Activated CD4-positive, alpha-beta T cell treated with anti-CD3 and anti-CD28 coated beads, Interleukin-2, amount 50 U/mL, for 1 hour (primary cell): ENCODE measurements at places on chromosomes 1 and 21.
A peak's percentile ranks its signal among the peaks of the same experiment; 100 is the strongest.

- DNase-seq = no peak
Observed at GRCh38 chr21:41008974-41009373, 159.0 kb upstream of the BACE2 start.

DNA sequence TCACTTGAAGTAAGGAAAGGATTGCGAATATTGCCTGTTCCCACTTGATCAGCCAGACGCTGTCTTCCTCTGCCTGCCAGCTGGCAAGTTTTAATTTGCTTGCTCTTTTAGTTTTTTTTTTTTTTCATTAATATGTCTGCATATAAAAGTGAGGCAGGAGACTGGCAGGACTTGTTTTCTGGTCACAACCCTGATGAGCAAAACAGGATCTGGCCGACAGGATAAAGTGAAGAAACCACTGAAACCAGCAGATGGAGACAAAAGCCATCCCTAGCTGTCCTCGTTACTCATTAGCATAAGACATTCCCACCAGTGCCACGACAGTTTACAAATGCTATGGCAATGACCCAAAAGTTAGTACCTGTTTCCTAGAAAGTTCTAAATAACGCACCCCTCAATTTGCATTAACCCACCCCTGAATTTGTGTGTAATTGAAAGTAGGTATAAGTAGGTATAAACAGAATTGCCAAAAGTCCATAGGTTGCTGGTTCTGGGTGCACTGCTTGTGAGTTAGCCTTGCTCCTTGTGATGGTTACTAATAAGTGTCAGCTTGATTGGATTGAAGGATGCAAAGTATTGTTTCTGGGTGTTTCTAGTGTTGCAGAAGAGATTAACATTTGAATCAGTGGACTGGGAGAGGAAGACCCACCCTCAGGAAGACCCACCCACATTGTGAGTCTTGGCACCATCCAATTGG, 60.8 kb downstream of the ZNF684 start:
- no peak for DNase-seq

DNA sequence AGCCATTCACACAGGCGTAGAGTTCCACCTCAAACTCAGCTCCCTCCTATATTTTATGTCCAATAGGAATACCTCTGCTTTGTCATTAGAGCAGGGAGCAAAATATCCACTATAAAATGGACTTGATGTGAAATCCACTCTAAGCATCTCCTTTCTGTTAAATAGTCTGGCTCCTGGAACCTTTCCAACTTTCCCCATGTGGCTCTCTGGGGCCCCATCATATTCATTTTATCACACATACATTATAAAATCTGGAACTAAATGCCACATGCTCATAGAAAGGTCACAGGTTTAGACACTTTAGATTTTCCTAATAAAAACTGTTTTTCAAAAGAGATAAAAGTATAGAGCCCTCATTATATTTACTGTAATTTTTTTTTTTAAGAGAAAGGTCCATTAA, 82.1 kb downstream of the PTPN14 start:
- no peak for DNase-seq

- DNase-seq = no peak
Observed at GRCh38 chr1:112713466-112714312, 1.4 kb downstream of the PPM1J start.

DNA sequence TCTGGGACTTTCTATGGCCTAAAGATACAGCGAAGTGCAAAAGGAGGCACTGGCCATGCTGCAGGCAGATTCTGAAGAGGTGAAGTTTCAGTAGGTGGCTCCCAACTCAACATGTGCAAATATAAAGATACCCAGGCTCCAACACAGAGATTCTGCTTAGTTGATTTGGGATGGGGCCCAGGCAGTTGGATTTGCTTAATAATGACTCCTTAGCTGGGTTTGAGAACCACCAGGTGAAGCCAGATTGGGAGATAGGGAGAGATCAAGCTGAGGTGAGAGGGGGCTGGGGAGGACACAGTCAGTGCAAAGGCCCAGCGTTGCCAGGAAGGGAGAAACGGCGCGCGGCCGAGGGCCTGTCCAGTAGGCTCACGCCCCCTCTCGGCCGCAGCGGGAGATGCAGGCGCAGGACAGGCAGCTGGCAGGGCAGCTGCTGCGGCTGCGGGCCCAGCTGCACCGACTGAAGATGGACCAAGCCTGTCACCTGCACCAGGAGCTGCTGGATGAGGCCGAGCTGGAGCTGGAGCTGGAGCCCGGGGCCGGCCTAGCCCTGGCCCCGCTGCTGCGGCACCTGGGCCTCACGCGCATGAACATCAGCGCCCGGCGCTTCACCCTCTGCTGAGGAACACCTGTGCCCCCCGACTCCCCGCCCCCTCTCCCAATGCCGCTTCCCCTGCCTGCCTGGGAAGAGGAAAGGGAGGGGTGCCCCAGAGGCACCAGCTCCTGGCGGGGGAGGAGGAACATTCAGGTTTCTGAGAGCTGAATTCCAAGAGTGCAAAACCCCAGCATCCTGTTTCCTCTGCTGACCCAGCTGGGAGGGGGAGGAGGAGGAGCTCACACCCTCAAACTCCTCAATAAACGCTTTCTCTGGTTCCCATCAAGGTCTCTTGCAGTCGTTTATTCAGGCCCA, 1.2 kb downstream of the FAM167B start:
- peak; percentile 68 for DNase-seq

DNA sequence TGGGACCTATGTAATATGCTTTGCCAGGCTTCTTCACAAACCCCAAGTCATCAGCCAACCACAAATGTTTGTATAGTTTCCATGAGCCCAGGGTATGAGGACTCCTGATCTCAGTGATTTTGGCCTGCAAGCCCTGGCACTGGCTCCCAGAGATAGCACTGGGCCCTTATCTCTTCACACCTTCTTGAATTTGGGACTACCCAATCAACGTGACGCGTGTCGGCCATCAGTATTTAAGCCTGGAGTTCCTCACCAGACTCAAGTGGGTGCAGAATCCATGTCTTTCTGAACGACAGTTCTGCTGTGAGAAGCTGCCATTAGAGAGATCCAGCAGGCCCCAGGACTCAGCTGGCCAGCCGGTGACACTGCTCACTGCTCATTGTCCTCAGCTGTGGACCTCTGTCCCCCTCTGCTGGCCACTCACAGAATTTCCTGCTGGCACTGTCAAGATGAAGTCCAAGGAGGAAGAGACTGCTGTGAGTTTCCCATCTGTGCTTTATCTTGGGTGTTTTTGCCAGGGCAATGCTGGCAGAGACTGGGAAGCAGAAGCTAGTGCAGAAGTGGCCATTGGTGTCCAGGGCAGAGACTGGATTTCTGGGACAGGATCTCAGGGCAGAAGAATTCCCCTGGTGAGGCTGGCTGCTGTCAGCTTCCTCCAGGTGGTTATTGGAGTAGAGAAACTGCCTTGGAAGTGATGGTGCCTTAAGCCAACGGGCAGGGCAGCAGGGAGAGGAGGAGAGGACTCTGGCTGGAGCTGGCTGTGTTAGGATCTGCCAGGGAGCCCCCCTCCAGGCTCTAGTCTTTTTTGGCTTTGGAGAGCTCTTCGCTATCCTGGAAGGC, 28.4 kb downstream of the TMCC2 start:
- peak; percentile 85 for DNase-seq

- DNase-seq = no peak
Observed at GRCh38 chr21:31115249-31115648, 77.0 kb upstream of the KRTAP19-8 start.

DNA sequence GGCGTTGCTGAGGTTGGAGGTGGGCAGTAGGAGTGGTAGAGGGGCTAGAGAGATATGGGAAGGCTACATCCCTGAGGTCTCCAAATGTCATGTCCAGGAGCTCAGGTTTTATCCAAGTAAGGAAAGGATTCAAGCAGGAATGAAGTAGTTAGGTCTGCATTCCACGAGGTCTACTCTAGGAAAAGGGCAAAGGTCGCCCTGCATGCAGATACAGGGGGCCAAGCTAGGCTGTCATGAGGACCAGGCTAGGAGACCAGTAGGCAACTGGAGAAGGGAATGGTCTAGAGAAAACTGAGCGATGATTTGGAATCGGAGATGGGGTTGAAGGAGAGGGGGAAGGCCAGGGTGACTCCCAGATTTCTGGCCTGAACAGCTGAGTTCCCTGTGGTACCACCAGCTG, 48.7 kb downstream of the IRF2BP2 start:
- DNase-seq = no peak

GRCh38 chr1:54928327-54928726, 41.3 kb upstream of the DHCR24 start:
- no peak for DNase-seq

- no peak for DNase-seq
Observed at GRCh38 chr1:58895082-58895481, 111.2 kb upstream of the JUN start.

DNA sequence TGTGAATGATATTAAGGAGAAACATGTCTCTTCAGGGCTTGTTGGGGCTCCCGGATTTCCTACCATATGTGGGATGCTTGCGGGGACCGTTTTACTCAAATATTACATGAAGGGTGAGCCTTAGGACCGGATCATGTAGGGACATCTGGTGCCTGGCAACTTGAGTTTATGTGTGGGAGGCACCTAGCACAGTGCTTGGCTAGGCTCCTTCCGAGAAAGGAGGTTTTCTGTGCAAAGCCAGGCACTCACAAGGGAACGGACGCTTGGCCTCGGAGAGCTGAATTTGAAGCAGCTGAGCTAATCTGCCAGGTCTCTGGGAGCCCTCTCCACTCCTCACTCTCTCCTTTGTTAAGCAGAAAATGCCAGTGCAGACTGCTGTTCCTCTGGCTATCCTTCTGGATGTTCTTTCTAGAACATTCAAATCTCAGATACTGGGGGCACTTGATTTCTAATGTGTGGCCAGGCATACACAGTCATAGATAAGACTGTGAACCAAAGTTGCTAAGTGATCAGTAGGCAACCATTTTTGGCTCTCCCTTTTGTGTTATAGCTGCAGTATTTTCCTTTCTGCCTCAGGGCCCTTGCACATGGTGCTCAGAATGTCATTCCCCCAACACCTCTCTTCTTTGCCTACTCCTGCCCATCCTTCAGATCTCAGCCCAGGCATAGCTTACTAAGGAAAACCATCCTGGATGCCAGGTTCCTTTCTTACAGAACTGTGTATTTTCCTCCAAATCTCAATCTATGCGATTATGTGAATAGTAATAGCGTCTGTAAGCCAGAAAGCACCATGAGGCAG, 216.6 kb upstream of the CSF3R start:
- no peak for DNase-seq

DNA sequence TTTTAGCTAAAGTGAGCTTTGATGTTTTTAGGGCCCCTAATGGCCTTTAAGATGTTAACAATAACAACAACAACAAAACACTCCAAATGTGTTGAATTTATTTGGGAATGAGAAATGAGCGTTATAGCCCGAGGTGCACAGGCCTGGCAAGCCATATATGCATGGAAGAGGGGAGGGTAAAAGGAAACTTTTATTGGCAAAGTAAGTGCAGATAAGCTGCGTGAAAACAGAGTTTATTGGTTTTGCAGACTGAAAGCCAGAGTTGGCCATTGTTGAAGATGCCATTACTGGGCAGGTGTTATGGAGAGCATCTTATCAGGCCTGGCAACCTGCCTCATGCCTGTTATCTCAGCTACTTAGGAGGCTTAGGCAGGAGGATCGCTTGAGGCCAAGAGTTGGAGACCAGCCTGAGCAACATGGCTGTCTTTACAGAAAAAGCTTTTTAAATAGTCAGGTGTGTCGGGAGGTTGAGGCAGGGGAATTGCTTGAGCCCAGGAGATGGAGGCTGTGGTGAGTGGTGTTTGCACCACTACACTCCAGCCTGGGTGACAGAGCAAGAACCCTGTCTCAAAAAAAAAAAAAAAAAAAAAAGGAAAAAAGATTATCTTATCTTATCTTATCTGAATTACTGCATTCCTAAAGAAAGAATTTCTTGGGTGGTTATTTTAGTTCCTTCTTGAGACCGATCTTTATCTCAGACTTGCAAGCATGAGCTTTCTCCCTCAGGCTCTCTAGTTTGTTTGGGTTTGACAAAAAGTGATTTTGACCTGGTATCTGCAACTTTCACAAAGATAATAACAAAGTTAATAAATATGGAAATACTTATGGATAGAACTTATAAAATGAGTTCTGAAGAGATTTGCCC, 1.7 kb downstream of the PATJ start:
- no peak for DNase-seq

DNA sequence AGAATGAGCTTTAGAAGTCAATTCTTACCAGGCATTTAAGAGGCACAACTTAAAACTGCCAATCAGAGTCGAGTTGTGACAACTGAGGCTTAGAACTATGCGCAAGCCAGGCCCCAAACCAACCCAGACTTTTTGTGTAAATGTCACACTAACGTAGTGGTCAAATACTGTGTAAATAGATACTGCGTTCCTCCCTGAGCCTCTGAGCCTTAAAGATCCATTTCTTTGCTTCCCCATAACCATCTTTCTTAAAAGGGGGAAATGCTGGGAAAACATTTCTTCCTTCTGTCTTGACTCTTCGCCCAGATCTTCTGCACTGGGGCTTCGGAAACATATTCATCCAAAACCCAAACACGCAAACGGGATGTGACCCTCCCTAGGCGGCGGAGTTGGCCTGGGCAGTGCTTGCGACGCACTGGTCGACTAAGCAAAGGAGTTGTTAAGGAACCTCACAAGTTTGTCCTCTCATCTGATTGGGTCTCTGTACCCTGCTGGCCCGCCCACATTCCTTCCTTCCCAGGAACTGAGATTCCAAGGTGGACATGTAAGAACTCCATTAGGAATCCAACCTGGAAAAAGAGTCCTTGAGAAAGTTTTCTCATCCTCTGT, 2.6 kb downstream of the ADAMTS5 start:
- DNase-seq = no peak

DNA sequence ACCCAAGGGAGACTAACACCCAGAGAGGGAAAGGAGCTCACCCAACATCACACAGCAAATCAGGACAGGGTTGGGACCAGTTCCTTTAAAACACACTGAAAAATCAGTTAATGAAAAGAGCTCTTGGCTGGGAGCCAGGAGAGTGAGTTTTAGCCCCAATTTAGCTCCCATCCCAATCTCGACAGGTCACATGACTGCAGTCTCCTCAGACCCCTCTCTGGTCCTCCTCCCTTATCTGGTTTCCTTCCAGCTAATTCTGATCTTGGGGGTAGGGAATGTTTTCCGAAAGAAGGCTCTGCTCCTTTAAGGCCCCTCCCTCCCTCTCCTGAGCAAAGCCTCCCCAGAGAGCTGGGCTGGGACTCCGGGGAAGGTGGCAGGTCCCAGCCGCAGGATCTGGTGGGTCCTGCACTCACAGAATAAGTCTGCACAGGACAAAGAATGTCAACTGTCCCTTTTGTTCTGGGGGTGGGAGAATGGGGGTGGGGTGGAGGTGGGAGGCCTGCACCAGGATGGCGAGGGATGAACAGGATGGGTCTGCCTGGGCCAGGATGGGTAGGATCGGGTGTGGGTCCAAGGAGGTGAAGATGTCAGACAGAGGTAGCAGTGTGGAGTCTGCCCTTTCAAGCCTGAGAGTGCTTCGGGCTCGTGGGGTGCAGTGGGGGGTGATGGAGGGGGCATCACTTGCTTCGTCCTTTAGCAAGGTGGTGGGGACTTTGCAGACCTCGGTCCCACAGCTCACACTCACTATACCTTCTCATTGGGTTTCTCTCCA, 57.3 kb upstream of the SSBP3 start:
- DNase-seq = no peak
